ENCODE measurements at places on chromosomes 16 and 17. TPM values are rescaled to one million over a fixed set of nuclear protein-coding genes. Genes with fewer than 3 reads are reported as not detected.

- DNase-seq = no peak
Observed at GRCh38 chr16:80607204-80607603, 66.4 kb downstream of the DYNLRB2 start.

Gene KCNAB3
- 2.7 TPM for total RNA-seq

Gene HS3ST2
- total RNA-seq = 11.8 TPM

Gene RPS15A
- total RNA-seq = 1,238 TPM

- no peak for DNase-seq
Observed at GRCh38 chr17:64599187-64599676, 62.9 kb downstream of the SMURF2 start.

- no peak for DNase-seq
Observed at GRCh38 chr16:53651357-53651756, 52.3 kb downstream of the RPGRIP1L start.

Gene OMG
- total RNA-seq = not detected

- DNase-seq = no peak
Observed at GRCh38 chr17:77631307-77631706, 327.2 kb upstream of the TNRC6C start.
